Activated CD8-positive, alpha-beta memory T cell treated with anti-CD3 and anti-CD28 coated beads for 1 hour (primary cell): ENCODE measurements at places on chromosomes 2 and 18.

DNA sequence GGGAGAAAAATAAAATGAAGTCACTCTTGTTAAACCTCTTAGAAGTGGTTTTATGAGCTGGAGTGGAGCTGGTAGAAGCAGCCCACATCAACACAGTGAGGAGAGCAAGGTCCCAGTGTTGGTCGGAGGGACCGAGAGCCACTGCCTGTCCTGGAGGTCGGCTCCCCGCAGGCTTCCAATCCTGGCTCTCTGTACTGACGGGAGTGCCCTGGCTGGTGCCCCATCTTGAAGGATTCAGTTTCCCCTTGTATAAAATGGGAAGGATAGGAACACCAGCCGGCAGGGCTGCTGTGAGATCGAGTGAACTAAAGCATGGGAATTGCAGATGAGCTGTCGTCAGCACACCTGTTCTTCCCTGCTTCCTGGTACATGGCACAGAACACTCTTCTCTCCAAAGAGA is 104.3 kb upstream of the ID2 start:
- DNase-seq = no peak

- DNase-seq = no peak
These were observed 7.9 kb downstream of the SF3B1 start for GRCh38 chr2:197426723-197427603.

- peak; percentile 42 for DNase-seq
These were observed 34.2 kb upstream of the EN1 start for GRCh38 chr2:118881490-118882129.

DNA sequence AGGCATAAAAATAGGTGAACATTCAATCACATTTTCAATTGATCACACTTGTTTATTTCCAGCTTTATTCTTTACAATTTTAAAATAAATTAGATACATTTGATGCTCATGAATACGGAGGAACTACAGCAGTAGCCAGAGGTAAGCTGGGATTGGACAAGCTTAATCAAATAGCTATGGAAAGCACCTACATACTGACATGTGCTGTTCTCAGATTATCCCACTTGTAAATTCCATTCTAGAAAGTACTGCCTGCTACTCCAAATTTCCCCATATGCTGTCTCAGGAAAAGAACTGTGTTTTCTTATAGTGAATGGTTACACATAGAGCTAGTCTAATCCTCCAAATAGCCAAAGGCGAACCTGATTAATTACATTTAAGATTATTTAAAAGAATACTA is 24.2 kb downstream of the PELI1 start:
- DNase-seq = no peak

DNA sequence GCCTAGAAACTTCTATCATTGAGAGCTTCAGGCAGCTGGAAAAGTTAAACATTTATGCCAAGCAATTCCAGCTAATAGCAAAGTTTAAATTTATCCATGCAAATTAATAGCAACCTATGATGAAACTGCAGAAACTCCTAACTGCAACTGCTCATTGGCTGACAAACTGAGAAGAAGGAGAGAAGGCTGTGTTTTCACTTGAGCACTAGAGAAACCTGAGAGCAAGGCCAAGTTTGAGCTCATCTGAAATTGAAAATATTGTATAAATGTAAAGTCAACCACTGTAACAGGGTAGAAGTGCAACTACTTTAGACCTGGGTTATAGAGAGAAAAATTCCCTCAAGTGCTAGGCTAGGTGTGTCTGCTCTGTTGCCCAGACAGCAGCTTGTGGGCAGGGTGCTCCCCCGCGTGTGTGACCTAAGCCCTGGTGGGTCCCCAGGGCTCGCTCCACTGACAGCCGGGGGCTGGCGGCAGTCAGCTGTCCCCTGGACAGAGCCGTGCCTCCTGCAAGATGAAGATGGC is 50.2 kb downstream of the CABYR start:
- no peak for DNase-seq

DNA sequence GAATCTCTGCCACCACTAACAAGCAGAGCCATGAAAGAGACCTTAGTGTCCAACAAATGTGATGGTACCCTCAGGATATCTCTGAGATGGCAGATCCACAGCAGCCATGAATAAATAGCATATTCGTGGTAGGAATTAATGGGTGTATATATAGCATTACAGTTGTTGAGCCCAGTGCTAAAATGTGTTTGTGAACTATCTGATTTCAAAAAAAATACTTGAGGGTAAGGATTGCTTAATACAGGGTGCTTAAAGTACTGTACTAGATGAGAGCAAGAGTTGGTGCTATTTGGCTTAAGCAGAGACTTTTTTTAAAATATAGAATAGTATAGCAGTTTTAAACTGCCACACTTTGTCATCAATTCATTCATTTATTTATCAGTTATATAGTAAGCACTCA is 101.5 kb upstream of the GALNT5 start:
- DNase-seq = no peak

DNA sequence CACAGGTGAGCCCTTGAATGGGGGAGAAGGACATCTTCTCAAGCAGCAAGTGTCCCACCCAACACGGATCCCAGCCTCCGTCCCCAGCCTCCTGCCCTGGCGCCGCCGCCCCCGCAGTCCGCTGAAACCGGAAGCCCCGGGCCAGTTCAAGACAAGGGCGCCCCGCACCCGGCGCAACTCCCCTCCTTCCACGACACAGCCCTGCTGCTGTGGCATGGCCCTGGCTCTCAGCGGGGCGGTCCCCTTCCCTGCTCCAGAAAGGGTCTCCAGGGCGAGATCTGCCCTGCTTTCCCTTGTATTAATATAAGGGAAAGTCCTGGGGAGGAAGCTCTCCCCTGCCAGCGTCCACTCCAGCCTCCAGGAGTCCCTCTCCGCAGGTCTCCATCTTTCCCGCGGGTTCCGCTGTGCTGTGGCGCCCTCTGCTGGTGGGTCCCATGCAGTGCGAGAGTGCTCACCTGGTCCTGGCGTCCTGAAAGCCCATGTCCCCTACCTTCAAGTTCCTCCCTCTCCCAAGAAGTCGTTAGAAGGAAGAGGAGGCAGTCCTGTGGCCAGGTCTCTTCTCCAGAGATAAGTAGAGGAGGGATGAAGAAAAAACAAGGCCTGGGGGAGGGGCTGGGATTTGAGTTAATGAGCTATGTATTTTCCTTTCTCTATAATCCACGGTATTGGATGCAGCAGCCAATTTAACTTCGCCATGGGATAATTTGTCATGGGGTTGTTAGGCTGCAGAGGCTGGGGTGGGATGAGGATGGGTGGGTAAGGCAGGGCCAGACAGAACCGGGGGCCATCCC is 176.0 kb downstream of the SMAD2 start:
- DNase-seq = peak; percentile 14

GRCh38 chr2:54820558-54820957 is 97.1 kb downstream of the EML6 start:
- no peak for DNase-seq

DNA sequence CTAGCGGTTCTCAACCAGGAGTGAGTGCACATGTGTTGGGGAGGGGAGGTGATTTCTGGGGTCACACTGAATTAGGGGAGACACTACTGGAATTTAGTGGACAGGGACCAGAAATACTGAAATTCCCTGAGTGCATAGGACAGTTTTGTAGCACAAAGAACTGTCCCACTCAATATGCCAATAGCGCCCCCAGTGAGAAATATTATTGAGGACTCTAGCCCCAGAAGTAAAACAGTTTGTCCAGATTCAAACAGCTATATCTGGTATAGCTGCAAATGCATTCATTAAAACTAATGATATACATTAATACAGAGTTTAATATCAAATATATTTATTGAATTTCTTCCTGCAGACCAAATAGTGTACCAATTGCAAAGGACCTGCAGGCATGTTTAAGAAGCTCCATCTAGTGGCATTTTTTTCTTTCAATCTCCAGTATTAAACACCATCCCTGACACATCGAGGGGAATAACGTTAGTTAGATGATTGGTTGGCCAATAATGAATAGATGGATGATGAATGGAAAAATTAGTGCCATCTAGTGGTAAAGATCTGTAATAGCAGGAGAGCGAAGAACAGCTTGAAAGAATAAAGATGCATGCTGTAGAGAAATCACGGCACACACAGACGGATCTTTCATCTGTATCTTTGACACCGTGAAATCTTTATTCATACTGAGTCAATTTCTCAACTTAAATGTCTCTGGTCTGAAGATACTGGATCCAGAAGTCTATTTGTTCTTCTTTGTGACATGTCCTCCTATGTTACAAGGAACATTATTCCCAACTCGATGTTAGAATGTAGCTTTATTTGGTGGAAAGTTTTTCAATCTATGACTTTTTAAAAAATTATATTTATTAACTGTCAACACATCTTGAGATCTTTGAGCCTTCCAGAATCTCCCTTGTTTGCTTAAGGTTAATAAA is 62.5 kb downstream of the DHRS9 start:
- no peak for DNase-seq

GRCh38 chr2:160006475-160006874 is 55.9 kb downstream of the PLA2R1 start:
- no peak for DNase-seq

DNA sequence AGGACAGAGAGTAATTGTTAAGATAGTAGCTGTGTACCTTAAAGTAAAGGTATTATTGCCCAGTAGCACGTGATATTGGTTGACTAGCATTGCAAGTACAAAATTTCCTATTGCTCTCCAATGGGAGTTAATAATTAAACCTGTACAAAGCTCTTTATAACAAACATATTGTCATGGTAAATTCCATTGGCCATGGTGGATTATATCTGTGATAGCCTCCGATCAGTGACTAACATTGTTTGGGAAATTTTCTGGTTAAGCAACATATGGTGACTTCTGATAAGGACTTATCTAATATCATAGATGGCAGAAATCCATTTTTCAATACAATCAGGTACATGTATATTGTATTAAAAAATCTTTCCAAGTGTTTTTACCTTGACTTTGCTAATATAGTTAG is 360.8 kb downstream of the DCC start:
- no peak for DNase-seq

GRCh38 chr2:120995656-120996190 is 260.1 kb downstream of the GLI2 start:
- no peak for DNase-seq

GRCh38 chr2:176280156-176280555 is 10.9 kb downstream of the MTX2 start:
- no peak for DNase-seq

DNA sequence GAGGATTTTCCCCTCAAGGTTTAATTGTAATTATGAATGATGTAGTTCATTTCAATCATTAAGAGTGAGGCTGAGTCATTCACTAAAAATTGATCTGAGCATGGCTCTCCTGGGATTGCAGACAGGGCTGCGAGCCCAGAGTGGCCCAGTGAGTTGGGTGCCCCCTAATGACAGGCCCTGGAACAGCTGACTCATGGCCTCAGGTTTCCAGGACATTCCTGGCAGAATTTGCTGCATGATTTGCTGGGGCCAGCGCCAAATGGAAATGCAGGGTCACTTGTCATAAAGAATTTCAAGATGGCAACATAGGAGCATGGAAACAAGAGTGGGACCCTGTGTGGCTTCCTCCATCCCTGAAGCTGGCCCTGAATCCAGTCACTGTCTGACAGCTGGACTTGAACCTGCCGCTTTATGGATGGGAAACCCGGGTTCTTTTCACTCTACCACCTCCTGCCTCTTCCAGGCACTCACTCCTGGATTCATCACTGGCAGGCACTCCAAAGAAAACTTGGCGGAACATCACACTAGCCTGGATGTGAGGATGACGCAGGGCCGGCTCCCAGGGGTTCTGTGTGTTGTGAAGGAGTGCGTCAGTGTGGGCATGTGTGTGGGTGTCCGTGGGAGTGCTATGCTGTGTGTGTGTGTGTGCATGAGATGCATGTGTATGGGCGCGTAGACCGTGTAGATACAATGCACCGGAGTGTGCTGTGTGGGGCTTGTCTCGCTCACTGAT is 15.2 kb downstream of the OTOF start:
- DNase-seq = no peak

GRCh38 chr2:1787755-1788477 is 43.6 kb upstream of the PXDN start:
- DNase-seq = no peak

DNA sequence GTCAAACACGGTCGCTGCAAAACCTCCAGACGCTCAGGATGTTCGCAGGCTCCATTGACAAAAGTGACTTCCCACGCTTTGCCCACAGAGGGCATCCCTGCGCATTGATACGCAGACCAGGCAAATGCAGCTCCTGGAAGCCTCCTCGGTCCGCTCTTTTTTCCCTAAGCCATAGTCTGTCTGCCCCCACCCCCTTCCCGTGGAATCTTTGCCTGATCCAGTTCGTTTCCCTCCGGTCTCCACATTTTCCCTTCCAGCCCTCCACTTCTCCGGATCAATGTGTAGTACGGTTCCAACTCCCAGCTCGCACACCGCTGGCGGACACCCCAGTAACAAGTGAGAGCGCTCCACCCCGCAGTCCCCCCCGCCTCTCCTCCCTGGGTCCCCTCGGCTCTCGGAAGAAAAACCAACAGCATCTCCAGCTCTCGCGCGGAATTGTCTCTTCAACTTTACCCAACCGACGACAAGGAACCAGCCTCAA is at the start of gene DCC:
TSS of gene DCC (plus strand) at position 307 of the 481 bp plus-strand sequence. CDS start 591 bp downstream, outside the sequence.
- no peak for DNase-seq

GRCh38 chr18:50358844-50359243 is 16.0 kb upstream of the SKA1 start:
- DNase-seq = no peak

DNA sequence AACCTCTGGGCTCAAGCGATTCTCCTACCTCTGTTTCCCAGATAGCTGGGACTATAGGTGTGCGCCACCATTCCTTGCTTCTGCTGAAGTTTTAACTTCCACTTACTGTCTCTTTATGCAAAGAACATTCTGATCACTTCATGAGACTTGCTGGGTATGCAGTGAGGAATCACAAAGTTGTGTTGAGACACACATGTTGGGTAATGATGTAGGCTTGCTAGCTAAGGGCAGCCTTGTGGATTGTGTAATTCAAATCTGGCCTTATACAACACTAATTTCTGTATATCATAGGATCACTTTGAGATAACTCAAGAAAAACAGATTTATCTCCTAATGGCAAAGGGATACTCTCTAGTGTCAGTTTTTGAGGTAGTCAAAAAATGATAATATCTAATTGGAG is 24.2 kb downstream of the XRCC5 start:
- DNase-seq = no peak

- no peak for DNase-seq
These were observed 1015.1 kb upstream of the PIK3C3 start for GRCh38 chr18:40939656-40940515.

DNA sequence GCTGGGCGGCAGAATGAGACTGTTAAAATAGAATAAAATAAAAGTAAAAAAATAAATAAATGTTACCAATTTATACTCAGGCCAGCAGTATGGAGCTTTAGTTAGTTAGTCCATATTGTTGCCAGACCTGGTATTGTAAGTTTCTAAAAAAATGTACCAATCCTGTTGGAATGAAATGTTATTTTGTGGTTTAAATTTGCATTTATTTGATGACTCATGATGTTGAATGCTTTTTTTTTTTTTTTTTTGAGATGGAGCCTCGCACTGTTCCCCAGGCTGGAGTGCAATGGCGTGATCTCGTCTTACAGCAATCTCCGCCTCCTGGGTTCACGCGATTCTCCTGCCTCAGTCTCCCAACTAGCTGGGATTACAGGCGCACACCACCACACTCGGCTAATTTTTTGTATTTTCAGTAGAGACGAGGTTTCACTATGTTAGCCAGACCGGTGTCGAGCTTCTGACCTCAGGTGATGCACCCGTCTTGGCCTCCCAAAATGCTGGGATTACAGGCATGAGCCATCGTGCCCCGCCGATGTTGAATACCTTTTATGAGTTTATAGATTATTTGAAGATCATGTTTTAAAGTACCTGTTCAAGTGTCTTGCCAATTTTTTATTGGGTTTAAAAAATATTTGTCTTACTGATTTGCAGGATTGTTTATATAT is 5.7 kb upstream of the PTPRN start:
- no peak for DNase-seq

- DNase-seq = no peak
These were observed 49.5 kb upstream of the FZD5 start for GRCh38 chr2:207819021-207819797.

- peak; percentile 42 for DNase-seq
These were observed 16.8 kb upstream of the HES6 start for GRCh38 chr2:238256594-238257104.
